ENCODE measurements at places on chromosomes 4 and X. TPM values are rescaled to one million over a fixed set of nuclear protein-coding genes. Genes with fewer than 3 reads are reported as not detected.
A peak's percentile ranks its signal among the peaks of the same experiment; 100 is the strongest.

- DNase-seq: no peak
- H3K4me1 ChIP-seq: peaks cover 8% of the 10 kb centered on the region
- H3K4me3 ChIP-seq: no peak overlapping the region
- no peak overlapping the region for H3K27ac ChIP-seq
- H3K27me3 ChIP-seq: no peaks in the 10 kb centered on the region
Observed at GRCh38 chr4:15013585-15013984, 11.3 kb downstream of the CPEB2 start.

DNA sequence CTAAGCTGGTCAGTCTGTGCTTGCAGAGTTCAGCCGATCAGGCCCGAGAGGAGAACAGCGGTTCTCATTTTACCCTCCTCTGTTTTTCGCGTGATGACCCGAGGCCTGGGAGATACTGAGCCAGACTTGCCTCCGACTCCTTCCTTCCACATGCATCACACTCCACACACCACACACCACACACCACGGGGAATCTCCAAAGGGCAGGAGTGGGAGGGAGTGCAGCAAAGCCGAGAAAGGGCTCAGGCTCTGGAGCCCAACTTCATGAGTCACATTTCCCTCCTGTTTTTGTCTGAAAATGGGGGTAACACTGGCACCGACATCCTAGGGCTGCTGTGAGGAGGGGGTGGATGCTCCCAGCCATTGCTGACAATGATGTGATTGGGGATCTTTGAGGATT is 38.9 kb downstream of the TKTL1 start:
- no peak for DNase-seq
- H3K4me1 ChIP-seq: no peaks in the 10 kb centered on the region
- H3K36me3 ChIP-seq: no peaks in the 10 kb centered on the region

GRCh38 chrX:44596277-44596676 is 53.6 kb upstream of the FUNDC1 start:
- H3K27me3 ChIP-seq: no peaks in the 10 kb centered on the region
- no peak for DNase-seq
- no peaks in the 10 kb centered on the region for H3K36me3 ChIP-seq
- H3K4me1 ChIP-seq: no peaks in the 10 kb centered on the region
- no peak overlapping the region for H3K27ac ChIP-seq

DNA sequence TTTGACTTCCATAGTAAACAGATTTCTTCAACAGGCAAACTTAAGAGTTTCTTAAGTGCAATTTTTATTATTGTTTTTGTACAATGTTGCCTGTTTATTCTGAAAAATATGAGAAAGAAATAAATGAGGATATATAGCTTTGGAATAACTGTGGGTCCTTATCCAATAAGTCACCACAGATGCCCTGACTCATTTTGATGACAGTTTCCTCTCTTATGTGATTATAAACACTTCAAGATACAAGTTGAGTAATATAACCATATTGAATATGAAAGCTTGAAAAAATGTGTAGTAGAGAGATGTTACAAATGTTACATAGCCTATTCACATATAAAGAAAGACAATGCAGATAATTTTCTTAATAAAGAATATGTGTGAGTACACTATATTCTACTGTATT is 931.6 kb downstream of the RAPGEF2 start:
- no peak overlapping the region for H3K4me3 ChIP-seq
- DNase-seq: no peak
- H3K27me3 ChIP-seq: no peaks in the 10 kb centered on the region
- H3K4me1 ChIP-seq: no peaks in the 10 kb centered on the region

DNA sequence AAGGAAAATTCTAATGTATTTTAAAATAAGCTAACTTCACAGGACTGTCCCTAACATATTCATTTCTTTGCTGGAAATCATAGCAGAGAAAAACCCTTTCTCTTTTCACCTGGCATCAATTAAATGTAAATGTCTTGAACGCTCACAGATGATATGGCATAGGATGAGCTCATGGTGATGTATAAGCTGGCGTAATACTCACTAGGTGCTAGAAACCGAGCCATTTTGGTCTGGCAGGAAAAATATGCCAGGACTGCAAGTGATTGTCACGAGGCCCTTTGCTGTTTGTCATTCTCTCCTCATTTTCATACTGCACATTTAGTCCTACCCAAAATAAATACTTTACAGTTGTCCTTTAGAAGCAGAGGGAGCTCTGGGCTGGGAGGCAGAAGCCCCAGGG is 222.7 kb upstream of the LNX1 start:
- DNase-seq: no peak
- no peaks in the 10 kb centered on the region for H3K27me3 ChIP-seq
- H3K4me3 ChIP-seq: no peak overlapping the region
- no peaks in the 10 kb centered on the region for H3K4me1 ChIP-seq
- H3K36me3 ChIP-seq: no peaks in the 10 kb centered on the region

GRCh38 chr4:129314781-129315180 is 218.8 kb downstream of the C4orf33 start:
- no peaks in the 10 kb centered on the region for H3K36me3 ChIP-seq
- no peak overlapping the region for H3K4me3 ChIP-seq
- H3K4me1 ChIP-seq: no peaks in the 10 kb centered on the region
- no peak for DNase-seq
- H3K27ac ChIP-seq: no peak overlapping the region

DNA sequence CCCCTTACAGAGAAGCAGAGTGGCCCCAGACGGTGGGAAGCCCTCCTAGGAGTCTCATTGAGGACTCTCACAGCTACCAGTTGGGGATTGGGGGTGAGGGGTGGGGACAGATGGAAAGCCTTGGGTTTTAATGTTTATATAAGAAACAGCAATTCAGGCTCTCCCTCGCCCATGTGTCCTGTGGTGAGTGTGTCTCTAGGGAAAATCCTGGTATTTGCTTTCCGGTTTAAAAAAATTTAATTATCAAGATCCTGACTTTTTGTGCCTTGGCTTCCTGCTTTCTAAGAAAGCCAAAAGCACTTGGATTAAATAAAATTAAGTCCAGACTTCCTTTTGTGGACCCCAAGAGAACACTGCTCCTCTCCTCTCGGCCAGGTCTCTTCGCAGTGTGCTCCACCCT is 93.8 kb downstream of the SOWAHB start:
- H3K36me3 ChIP-seq: no peaks in the 10 kb centered on the region
- H3K27me3 ChIP-seq: no peaks in the 10 kb centered on the region
- H3K4me3 ChIP-seq: no peak overlapping the region
- H3K4me1 ChIP-seq: peaks cover 3% of the 10 kb centered on the region
- DNase-seq: no peak
- no peak overlapping the region for H3K27ac ChIP-seq

DNA sequence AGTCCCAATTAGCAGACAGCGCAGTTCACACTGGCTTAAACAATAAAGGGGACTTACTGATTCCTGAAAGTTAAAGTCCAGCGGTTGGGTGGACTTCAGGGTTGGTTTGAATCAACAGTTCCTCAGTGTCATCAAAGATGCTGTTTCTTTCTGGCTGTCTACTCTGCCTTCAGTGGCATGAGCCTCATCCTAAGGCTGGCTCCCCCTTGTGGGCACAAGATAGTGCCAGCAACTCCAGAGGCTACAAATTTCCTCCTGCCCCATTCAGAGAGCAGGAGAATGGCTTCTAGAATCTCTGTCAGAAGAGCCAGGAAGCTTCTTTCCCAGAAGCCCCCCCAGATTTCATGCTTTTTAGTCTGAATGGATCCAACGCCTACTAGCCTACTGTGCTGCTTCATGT is 82.4 kb upstream of the MTM1 start:
- peak; percentile 15 for DNase-seq
- no peak overlapping the region for H3K27ac ChIP-seq
- H3K27me3 ChIP-seq: no peaks in the 10 kb centered on the region
- H3K36me3 ChIP-seq: no peaks in the 10 kb centered on the region
- peaks cover 4% of the 10 kb centered on the region for H3K4me1 ChIP-seq

- DNase-seq: no peak
- no peak overlapping the region for H3K4me3 ChIP-seq
- no peaks in the 10 kb centered on the region for H3K36me3 ChIP-seq
- peaks cover 34% of the 10 kb centered on the region for H3K4me1 ChIP-seq
- peak overlapping the region; percentile 78 for H3K27ac ChIP-seq
- no peaks in the 10 kb centered on the region for H3K27me3 ChIP-seq
Observed at GRCh38 chr4:54547299-54548097, 110.3 kb upstream of the KIT start.

- H3K36me3 ChIP-seq: peaks cover 18% of the 10 kb centered on the region
- H3K4me1 ChIP-seq: no peaks in the 10 kb centered on the region
- no peak overlapping the region for H3K27ac ChIP-seq
- no peak for DNase-seq
Observed at GRCh38 chr4:9885958-9886357, 104.5 kb downstream of the DRD5 start.

- H3K4me1 ChIP-seq: peaks cover 4% of the 10 kb centered on the region
- no peak overlapping the region for H3K4me3 ChIP-seq
- H3K27ac ChIP-seq: no peak overlapping the region
- peaks cover 8% of the 10 kb centered on the region for H3K36me3 ChIP-seq
Observed at GRCh38 chrX:154015581-154016264, 4.0 kb downstream of the IRAK1 start.

DNA sequence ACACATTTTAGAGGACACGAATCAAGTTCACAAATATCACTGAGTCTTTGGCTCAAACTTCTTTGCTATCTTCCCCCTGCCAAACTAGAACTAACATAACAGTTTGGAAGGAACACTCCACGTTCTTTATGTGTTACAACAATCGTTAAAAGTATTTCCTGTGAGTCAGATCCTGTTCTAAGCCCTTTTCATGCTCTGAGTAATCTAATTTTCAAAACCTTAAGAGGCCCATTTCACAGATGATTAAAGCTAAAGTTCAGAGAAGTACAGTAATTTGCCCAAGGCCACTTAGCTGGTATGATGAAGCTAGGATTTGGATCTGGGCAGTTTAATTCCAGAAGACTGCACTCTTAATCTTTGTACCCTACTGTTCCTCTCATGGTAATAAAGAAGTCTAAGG is 854.4 kb upstream of the INTU start:
- DNase-seq: no peak
- H3K36me3 ChIP-seq: no peaks in the 10 kb centered on the region
- peak overlapping the region; percentile 64 for H3K27ac ChIP-seq

DNA sequence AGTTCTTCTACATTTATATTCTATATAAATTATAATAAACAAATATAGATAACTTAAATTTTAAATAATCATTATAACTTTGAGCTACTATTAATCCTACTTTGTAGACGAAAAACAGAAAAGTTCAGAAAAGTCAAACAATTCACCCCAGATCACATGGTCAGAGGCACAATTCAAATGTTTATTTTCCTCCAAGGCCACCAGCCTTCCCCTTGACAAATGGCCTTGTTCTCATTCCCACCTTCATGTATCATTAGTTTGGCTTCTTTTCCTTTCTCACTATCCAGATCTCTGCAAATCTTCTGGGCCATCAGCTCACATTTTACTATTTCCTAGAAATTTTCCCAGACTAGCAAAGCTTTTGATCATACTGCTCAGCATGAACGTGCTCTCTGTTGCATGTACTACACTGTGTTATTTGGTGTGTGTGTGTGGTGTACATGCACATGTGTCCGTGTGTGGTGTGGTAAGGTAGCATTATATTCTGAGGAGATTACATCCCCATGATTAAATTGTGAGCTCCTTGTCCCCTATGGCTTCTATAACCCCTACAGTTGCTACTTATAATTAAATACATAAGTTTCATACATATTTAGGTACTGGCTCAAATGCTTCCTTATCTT is 61.5 kb downstream of the ADGRA3 start:
- H3K4me1 ChIP-seq: peaks cover 6% of the 10 kb centered on the region
- no peak overlapping the region for H3K27ac ChIP-seq
- no peak for DNase-seq

GRCh38 chr4:82320351-82320750 is 53.4 kb downstream of the HNRNPD start:
- H3K36me3 ChIP-seq: no peaks in the 10 kb centered on the region
- no peaks in the 10 kb centered on the region for H3K27me3 ChIP-seq
- H3K4me1 ChIP-seq: no peaks in the 10 kb centered on the region
- no peak overlapping the region for H3K4me3 ChIP-seq
- H3K27ac ChIP-seq: no peak overlapping the region
- no peak for DNase-seq

DNA sequence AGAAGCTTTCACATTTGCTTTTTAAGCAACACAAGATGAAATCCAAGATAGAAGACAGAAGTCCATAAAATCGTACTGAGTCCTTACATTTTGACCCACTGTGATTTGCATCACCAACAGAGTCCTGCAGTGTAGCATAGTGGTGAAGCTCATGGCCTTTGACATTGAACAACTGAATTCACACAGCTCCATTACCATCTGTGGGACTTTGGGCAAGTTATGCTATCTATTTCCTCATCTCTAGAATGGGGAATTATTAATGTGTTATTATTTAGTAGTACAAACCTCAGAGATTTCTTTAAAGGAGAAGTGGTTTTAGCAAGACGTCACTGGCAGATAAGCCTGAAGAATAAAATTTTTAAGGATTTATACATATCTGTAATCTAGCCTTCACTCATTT is 10.7 kb downstream of the GPRIN3 start:
- no peaks in the 10 kb centered on the region for H3K36me3 ChIP-seq
- no peaks in the 10 kb centered on the region for H3K27me3 ChIP-seq
- H3K4me1 ChIP-seq: no peaks in the 10 kb centered on the region
- no peak overlapping the region for H3K27ac ChIP-seq
- no peak for DNase-seq
- H3K4me3 ChIP-seq: no peak overlapping the region

DNA sequence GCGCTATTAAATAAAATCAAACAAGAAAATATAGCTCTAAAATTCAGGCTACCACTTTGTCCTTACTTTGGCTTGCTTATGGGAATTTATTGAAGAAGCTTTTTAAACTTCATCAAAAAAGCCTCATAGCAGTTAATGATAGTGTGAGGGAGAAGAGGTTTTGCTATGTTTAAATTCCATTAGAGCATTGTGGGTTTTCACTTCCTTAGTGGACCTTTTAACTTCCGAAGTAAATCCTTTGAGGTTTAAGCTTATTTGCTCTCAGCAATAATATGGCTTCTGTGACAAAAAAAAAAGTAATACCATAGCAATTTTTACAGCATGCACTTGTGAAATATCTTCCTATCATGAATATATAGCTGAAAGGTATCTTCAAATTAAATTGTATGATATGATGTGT is 120.2 kb upstream of the NDST4 start:
- H3K4me1 ChIP-seq: no peaks in the 10 kb centered on the region
- no peak overlapping the region for H3K4me3 ChIP-seq
- H3K27ac ChIP-seq: no peak overlapping the region
- H3K36me3 ChIP-seq: no peaks in the 10 kb centered on the region
- DNase-seq: no peak
- H3K27me3 ChIP-seq: no peaks in the 10 kb centered on the region

The EGF gene
- polyA plus RNA-seq: 1.3 TPM

The AKAP4 gene
- not detected for polyA plus RNA-seq

The LRAT gene
- polyA plus RNA-seq: 1.4 TPM

The MAGEA4 gene
- polyA plus RNA-seq: not detected

The SHROOM2 gene
- polyA plus RNA-seq: 1.8 TPM

The MAGEA10 gene
- polyA plus RNA-seq: not detected

The MAGEA9B gene
- not detected for polyA plus RNA-seq

The CLCN4 gene
- polyA plus RNA-seq: 0.31 TPM

The SMIM43 gene
- not detected for polyA plus RNA-seq

The ITM2A gene
- 40.0 TPM for polyA plus RNA-seq

The BTC gene
- polyA plus RNA-seq: 0.62 TPM

The GAGE13 gene
- polyA plus RNA-seq: not detected

The REPS2 gene
- polyA plus RNA-seq: 2.6 TPM

The OCRL gene
- polyA plus RNA-seq: 22.9 TPM
